Suppressor macrophage (primary cell): ENCODE measurements at places on chromosomes 7 and 10.

DNA sequence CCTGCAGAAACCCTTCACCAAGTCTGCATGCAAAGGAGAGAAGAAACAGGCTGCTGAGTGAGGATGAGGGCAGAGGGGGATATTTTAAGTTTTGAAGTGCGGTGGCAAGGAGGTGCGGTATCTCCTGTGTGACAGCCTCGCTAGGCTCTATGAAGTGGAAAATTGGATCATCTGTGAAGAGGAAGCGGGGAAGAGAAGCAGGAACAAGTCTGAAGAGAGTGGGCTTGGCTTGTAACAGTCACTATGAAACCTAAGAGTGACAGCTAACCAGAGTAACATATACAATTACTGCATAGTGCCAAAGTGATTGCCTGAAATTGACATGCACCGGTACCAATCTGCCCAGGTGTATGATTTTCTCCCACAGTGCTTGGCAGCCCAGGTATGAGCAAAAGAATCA lies 287.5 kb upstream of the KLF14 start:
- peak; percentile 56 for DNase-seq

DNA sequence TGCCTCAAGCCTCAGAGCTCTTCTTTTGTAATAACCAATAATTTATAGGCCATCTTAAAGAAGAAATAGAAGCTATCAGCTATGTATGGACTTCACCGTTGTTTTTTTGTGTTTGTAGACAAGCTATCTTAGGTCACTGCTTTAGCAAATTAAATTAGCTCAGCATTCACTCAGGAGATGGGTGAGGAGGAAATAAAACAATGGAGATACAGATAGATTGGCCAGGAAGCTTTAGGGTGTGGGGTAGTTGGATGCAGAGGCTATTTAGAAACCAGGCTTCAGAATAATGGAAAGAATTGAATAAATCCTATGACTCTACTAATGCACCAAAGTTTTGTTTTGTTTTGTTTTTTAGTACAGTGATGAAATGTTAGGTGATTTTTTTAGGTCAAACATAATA lies 66.1 kb downstream of the MDFIC start:
- DNase-seq = no peak

- no peak for DNase-seq
These were observed 131.5 kb downstream of the CCDC7 start for GRCh38 chr10:32577448-32577847.

- DNase-seq = no peak
These were observed 36.7 kb downstream of the PTPRN2 start for GRCh38 chr7:158550886-158551452.

DNA sequence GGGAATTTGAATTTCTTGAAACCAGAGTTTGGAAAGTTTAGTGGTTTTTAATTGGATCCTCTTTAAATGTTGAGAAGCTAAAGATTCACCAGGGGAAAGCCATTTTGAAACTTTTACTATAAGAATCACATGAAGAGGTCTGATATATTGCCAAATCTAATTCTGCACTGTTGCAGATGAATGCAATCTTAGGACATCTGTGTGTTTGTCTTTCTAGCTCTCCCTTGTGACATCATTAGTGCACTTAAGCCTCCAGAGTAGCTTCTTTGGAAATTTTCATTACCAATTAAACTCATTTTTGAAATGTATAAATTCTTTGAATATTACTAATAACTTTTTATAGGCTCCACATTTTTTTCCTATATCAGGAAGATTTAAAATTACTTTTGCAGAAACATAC lies 160.2 kb downstream of the BICC1 start:
- DNase-seq = no peak
